Activated T-cell treated with anti-CD3 and anti-CD28 coated beads, Interleukin-2, amount 50 U/mL, for 72 hours (primary cell): ENCODE measurements at places on chromosomes 3 and 15. TPM values are rescaled to one million over a fixed set of nuclear protein-coding genes. Genes with fewer than 3 reads are reported as not detected.

The SYNPR gene
- not detected for total RNA-seq

The WWTR1 gene
- total RNA-seq = 0.53 TPM

The LMLN gene
- total RNA-seq = 5.4 TPM

The TTC21A gene
- total RNA-seq = 2.2 TPM

The FRMD5 gene
- total RNA-seq = 0.60 TPM

The HDAC11 gene
- total RNA-seq = 6.2 TPM

DNA sequence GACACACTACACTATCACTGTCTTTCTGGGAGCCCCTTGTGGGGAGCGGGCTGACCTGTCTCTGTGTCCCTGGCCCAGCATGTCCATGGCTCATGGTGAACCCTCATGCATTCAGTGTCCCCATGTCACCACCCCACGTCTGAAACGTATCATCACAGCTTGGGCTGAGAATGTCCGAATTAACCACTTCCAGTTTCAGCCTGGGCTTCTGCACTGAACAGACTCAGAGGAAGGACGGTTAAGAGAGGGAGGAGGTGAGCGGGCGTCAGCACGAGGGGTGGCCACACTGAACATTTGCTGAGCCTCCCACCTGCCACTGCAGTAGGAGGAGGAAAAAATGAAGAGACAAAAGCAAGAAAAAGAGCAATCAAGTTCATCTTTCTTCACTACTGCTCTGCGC, 30.5 kb downstream of the ATP2B2 start:
- DNase-seq = no peak
- peaks cover 5% of the 10 kb centered on the region for H3K4me1 ChIP-seq
- no peak overlapping the region for H3K27ac ChIP-seq
- no peak overlapping the region for H3K4me3 ChIP-seq
- H3K36me3 ChIP-seq = peaks cover 2% of the 10 kb centered on the region

- H3K4me3 ChIP-seq = no peak overlapping the region
- no peak for DNase-seq
- H3K27me3 ChIP-seq = no peaks in the 10 kb centered on the region
- H3K4me1 ChIP-seq = peaks cover 3% of the 10 kb centered on the region
These were observed 3.8 kb upstream of the H1-8 start for GRCh38 chr3:129539206-129539605.

- H3K4me1 ChIP-seq = no peaks in the 10 kb centered on the region
- no peaks in the 10 kb centered on the region for H3K36me3 ChIP-seq
- DNase-seq = no peak
- no peaks in the 10 kb centered on the region for H3K27me3 ChIP-seq
- no peak overlapping the region for H3K4me3 ChIP-seq
These were observed 398.0 kb downstream of the OTOL1 start for GRCh38 chr3:161894657-161895056.

GRCh38 chr3:34374521-34374920, 576.1 kb downstream of the PDCD6IP start:
- DNase-seq = no peak
- H3K36me3 ChIP-seq = no peaks in the 10 kb centered on the region
- no peak overlapping the region for H3K4me3 ChIP-seq
- no peak overlapping the region for H3K27ac ChIP-seq
- no peaks in the 10 kb centered on the region for H3K27me3 ChIP-seq

DNA sequence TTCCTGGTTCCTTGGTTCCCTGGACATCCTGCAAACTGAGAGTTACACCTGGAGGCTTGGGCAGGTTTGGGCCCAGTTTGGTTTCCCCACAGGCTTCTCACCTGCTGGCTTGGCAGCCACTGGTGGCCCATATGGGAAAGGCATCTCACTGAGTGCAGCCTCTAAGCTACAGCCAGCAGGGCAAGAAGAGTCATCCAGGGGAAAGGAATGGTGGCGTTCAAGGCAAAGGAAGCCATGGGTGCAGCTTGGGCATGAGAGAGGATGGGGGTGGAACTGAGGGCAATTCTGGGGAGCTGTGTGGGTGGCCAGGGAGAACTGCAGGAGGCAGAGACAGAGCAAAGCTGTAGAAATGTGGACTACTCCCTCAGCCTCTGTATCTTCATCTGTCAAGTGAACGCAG, 106.4 kb downstream of the EPHB1 start:
- no peaks in the 10 kb centered on the region for H3K36me3 ChIP-seq
- DNase-seq = no peak
- H3K4me3 ChIP-seq = no peak overlapping the region
- peaks cover 11% of the 10 kb centered on the region for H3K4me1 ChIP-seq
- H3K27ac ChIP-seq = no peak overlapping the region

- H3K4me3 ChIP-seq = no peak overlapping the region
- H3K4me1 ChIP-seq = no peaks in the 10 kb centered on the region
- no peaks in the 10 kb centered on the region for H3K36me3 ChIP-seq
- no peak overlapping the region for H3K27ac ChIP-seq
These were observed 76.3 kb upstream of the COL8A1 start for GRCh38 chr3:99562138-99562537.

- H3K4me3 ChIP-seq = no peak overlapping the region
- no peak overlapping the region for H3K27ac ChIP-seq
- peaks cover 12% of the 10 kb centered on the region for H3K27me3 ChIP-seq
- H3K36me3 ChIP-seq = no peaks in the 10 kb centered on the region
- DNase-seq = no peak
- no peaks in the 10 kb centered on the region for H3K4me1 ChIP-seq
These were observed 86.8 kb downstream of the LSM3 start for GRCh38 chr3:14265246-14265962.
